IMR-90 (cell line): ENCODE measurements at places on chromosomes 12 and 14. TPM values are rescaled to one million over a fixed set of nuclear protein-coding genes. Genes with fewer than 3 reads are reported as not detected.

Gene XPOT
- total RNA-seq: 79.4 and 80.8 TPM in 2 replicates

GRCh38 chr14:89143595-89143994 lies 273.4 kb downstream of the FOXN3 start:
- DNase-seq: no peak

Gene AHNAK2
- total RNA-seq: 6.7 and 7.9 TPM in 2 replicates

Gene CPNE8
- total RNA-seq: not detected in 2 replicates

- DNase-seq: no peak
These were observed 90.4 kb downstream of the PIWIL1 start for GRCh38 chr12:130428116-130428515.

DNA sequence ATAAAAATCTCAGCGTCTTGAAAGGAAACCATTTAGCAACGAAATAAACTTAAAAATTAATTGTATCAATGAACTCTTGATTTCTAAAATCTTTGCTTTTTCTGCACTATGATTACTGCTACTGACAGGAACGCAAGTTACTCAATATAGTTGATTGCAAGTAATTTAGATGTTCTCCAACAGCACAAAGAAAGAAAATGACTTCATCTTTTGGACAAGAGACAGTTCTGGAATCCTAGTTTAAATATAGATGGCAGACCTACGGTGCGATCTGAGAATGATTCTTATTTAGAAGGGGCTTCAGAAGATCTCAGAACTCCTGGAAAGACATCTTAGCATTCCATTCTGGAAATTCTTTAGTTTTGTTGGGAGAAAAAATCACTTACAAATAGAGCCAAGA lies 1.4 kb upstream of the SUDS3 start:
- no peak for DNase-seq

Gene ATN1
- 2.5 and 3.4 TPM in 2 replicates for total RNA-seq

DNA sequence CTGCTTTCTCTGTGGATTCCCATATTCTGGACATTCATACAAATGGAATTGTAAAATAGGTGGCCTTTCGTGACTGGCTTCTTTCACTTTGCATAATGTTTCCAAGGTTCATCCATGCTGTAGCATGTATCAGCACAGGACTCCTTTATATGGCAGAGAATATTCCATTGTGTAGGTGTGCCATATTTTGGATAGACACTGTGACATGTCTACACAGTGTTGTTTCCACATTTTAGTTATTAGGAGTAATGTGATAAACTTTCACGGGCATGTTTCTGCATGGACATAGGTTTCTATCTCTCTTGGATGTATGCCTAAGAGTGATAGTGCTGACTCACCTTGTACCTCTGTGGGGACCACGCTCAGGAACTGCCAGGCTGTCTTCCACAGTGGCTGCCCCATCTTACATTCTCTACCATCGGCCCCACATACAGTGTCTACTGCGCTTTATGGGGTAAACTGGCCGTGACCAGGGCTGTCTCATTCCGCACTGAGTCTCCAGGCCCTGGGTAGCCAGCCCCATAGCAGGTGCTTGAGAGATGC lies 7.1 kb upstream of the KRT84 start:
- no peak for DNase-seq

DNA sequence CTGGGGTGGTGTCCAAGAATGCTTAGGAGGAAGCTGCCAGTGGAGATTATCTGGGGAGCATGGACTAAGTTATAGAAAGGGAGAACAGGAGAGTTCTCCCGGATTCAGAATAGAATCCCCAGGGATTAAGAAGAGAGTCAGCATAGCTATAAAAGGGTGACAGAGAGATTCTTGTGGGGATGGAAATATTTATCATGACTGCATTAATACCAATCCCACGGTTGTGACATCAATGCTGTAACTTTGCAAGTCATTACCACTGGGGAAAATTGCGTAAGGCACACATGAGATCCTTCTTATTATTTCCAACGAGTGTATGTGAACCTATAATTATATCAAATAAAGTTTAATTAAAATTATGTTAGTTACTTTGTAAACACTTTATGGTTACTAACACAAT lies 447.9 kb upstream of the TMEM132C start:
- DNase-seq: no peak

GRCh38 chr14:86766469-86766868 lies 1226.5 kb downstream of the GALC start:
- DNase-seq: no peak

DNA sequence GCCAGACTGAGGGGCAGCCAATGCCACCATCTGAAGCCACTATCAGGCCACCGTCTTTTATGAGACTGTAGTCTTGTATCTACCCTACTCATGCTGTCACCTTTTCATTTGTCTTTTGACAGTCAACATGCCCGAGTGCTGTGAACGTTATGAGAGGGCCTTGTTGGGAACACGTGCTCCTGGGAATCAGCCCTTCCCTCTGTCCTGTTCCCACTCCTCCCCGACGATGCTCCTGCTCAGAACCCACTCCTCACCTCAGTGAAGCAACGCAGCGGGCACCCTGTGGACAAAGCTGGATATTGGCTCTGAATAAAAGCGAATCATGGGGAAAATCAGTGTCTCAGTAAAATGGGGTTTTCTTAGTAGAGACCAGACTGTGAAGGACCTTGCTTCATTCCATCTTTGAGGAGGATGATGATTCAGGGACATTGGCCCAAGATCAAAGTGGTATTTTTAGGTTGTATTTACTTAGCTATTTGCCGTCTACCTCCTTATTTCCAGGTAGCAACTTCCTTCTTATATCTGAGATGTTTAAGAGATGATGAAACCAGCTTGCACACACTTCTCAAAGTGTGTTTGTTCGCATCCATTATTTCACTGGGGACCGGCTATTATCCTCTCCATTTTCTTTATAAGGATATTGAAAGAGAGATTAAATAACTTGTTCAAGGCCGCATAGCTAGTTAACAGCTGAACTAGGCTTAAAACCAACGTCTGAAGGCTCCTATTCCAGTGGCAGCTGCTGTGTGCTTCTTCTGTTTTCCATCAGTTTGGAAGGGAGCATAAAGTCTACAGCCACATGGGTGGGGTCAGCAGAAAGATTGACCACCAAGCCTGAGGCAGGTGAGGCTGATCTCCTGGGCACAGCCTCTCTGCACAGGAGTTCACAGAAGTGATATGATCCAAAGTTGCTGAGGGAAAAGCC lies 43.9 kb upstream of the CTDSP2 start:
- DNase-seq: peak; percentile 55

DNA sequence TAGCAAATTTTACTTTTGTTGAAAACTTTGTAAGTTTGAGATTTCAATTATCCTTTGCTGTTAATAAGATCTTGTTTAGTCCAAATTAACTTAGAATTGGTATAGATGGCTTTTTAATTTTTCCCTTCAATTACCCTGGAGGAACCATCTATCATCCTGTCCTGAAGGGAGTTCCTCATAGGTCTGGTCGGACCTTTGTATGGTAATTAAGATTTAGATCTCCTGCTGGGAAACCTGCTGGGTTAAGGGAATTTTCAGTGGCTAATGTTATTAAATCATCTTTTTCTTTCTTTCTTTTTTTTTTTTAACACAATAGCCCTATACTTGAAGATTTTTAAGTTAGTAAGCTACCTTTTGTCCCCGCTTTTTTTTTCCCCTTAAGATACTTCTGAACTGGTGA lies 63.0 kb upstream of the PRMT8 start:
- no peak for DNase-seq

- peak; percentile 29 for DNase-seq
These were observed 396 bp downstream of the FERMT2 start for GRCh38 chr14:52950410-52950897.

Gene SLC41A2
- 6.8 and 14.4 TPM in 2 replicates for total RNA-seq

DNA sequence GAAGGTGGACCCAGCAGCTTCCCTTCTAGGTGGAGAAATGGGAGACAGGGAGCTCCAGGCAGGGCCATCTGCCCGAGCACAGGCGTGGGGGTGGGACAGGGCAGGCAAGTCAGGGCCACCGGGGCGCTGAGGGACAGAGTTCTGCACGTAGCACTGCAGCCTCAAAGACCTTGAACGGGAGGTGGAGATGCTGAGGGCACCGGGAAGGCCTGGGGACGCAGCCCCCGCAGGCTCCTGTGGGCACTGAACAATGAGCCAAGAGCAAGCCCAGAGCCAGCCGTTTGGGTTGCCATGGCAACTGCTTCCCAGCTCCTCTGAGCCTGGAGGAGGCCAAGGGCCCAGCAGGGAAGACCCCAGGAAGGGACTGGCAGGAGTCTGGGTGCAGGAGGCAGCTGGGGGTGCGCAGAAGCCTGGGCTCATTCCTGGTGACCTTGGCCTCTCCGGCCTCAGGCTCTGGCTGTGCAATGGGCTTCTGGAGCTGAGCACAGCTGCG lies 3.4 kb downstream of the LBHD2 start:
- DNase-seq: no peak

- no peak for DNase-seq
These were observed at the start of gene PAPLN for GRCh38 chr14:73237219-73237785. Gene PAPLN (plus strand): TSS chr14:73237506. CDS start chr14:73239779, 2,273 bp downstream.

- DNase-seq: peak; percentile 41
These were observed 84.1 kb upstream of the TBX3 start for GRCh38 chr12:114767906-114768722.
